ENCODE measurements at places on chromosomes 13 and 19. TPM values are rescaled to one million over a fixed set of nuclear protein-coding genes. Genes with fewer than 3 reads are reported as not detected.

DNA sequence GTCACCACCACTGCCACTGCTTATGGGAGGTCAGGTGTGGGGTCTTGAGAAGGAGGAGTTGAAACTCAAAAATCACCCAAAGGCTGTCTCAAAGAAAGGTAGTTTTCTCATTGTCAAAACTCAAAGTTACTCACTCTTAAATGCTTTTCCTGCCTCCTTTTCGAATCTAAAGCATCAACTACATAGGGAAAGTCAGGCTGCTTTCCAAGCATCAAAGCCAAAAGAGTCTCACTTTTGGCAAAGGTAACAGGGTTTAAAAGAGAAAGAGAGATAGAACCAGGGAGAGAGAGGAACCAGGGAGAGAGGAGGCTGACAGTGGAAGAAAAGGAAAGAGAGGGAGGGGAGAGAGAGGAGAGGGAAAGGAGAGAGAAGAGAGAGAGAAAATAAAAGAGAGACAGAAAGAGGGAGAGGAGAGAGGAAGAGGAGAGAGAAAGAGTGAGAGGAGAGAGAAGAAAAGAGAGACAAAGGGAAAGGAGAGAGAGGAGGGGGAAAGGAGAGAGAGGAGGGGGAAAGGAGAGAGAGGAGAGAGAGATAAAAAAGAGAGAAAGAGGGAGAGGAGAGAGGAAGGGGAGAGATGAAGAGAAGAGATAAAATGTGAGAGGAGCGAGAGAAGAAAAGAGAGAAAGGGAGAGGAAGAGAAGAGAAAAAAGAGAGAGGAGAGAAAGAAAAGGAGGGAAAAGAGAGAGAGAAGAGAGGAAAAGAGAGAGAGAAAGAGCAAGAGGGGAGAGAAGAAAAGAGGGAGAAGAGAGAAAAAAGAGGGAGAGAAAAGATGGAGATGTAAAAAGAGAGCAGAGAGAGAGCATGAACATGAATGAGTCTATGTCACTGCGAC lies 262.0 kb upstream of the TSHZ3 start:
- no peak for ATAC-seq

GRCh38 chr13:94947392-94947791 lies 235.0 kb upstream of the SOX21 start:
- no peak for ATAC-seq

DNA sequence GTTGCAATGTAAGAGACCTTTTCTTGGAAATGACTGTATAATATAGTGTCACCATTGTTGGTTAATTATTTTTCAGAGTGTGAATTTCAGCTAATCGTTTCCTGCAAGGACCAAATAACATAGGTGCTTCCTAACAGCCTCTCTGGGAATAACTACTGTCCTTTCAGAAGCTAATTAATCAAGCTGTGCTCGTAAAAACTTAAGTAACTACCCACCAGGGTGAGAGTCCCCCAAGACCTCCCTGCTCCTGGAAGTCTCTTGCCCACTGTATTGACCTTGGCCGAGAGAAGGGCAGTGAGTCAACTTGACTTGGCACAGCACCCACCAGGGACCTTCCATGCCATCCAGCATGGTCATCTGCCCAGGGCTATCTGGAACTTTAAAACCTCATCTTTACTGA lies 50.3 kb downstream of the UQCRFS1 start:
- ATAC-seq = no peak

GRCh38 chr13:41017159-41017558 lies 2.0 kb downstream of the ELF1 start:
- no peak for ATAC-seq

- peak; percentile 99 for ATAC-seq
Observed at GRCh38 chr19:33143897-33144405, 12.0 kb downstream of the WDR88 start.

OR7D2 gene
- 0.88 TPM for total RNA-seq

Measured in motor neuron (in vitro differentiated cells).